ENCODE measurements at places on chromosomes 7 and 10. TPM values are rescaled to one million over a fixed set of nuclear protein-coding genes. Genes with fewer than 3 reads are reported as not detected.

The LAMB4 gene
- total RNA-seq, result 0.16 TPM

The LRRN3 gene
- 2.2 TPM for total RNA-seq

The NPY gene
- total RNA-seq, result not detected

The ERVW-1 gene
- 0.19 TPM for total RNA-seq

The CCL24 gene
- total RNA-seq, result not detected

The RHOBTB1 gene
- 46.5 TPM for total RNA-seq

GRCh38 chr10:46251857-46252847, 34.6 kb upstream of the ANTXRL start:
- no peak overlapping the region for H3K27ac ChIP-seq
- no peaks in the 10 kb centered on the region for H3K4me1 ChIP-seq
- no peak for DNase-seq

GRCh38 chr7:77894574-77895091, 96.1 kb downstream of the PHTF2 start:
- H3K4me1 ChIP-seq, result no peaks in the 10 kb centered on the region
- no peak for DNase-seq
- H3K4me3 ChIP-seq, result no peak overlapping the region
- H3K27me3 ChIP-seq, result no peaks in the 10 kb centered on the region
- H3K36me3 ChIP-seq, result no peaks in the 10 kb centered on the region

DNA sequence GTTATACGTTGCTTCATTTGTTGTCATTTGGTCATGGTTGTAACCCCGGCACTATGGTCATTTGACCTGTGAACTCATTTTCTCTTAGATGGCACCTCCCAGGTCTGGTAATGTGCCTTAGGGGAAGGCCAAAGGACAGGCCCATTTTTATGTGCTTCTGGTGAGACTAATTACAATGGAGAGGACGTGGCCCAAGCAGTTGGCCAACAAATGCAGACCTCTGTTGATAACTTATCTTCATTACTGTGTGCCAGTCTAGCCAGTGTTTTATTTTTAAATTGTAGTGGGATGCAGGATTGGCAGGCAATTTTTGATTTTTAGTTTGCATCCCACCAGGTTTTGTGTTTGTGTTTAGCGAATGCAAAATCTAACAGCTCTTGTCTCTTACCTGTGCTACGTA, 321.5 kb upstream of the AKR1E2 start:
- DNase-seq, result no peak
- no peaks in the 10 kb centered on the region for H3K36me3 ChIP-seq
- no peaks in the 10 kb centered on the region for H3K4me1 ChIP-seq
- no peaks in the 10 kb centered on the region for H3K27me3 ChIP-seq
- H3K4me3 ChIP-seq, result no peak overlapping the region
- H3K27ac ChIP-seq, result no peak overlapping the region

DNA sequence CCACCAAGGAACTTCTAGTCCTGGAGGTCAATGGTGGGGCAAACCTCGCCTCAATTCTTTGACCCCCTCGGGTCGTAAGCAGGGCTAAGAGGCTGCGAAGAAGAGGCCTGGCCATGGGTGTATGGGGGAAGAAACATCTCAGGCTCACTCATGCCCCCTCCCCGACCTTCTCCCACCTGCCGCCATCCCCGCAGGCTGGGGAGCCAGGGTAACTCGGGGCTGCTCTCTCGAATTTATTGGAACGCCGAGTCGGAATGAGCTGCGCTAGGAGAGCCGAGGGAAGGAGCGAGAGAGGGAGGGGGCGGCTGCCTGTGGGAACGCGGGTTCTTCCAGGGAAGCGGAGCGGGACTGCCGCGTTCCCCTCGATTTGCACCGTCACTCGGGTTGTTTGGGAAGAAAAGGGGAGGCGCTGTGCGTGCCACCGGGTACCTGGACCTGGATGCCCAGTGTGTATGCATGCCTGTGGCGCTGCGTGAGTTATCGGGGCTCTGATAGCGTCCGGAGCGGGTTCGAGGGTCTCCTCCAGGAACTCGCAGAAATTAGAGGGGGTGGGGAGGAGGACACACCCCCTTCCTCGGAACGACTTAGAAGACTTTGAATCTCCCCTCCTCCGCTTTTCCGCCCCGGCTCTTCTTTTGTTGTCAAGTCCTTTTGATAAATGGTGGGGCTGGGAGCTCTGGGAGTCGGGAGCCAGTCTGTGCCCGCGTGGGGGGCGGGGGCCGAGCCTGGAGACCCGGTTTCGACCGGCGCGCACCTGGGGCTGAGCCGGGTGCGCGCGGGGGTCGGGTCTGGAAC, 1.8 kb upstream of the ZNF503 start:
- DNase-seq, result no peak
- peak overlapping the region; percentile 89 for H3K4me3 ChIP-seq
- H3K4me1 ChIP-seq, result peaks cover 27% of the 10 kb centered on the region
- no peaks in the 10 kb centered on the region for H3K36me3 ChIP-seq
- peak overlapping the region; percentile 13 for H3K27ac ChIP-seq

GRCh38 chr7:1886361-1887064, 216.4 kb downstream of the ELFN1 start:
- H3K36me3 ChIP-seq, result no peaks in the 10 kb centered on the region
- DNase-seq, result no peak
- no peaks in the 10 kb centered on the region for H3K27me3 ChIP-seq

DNA sequence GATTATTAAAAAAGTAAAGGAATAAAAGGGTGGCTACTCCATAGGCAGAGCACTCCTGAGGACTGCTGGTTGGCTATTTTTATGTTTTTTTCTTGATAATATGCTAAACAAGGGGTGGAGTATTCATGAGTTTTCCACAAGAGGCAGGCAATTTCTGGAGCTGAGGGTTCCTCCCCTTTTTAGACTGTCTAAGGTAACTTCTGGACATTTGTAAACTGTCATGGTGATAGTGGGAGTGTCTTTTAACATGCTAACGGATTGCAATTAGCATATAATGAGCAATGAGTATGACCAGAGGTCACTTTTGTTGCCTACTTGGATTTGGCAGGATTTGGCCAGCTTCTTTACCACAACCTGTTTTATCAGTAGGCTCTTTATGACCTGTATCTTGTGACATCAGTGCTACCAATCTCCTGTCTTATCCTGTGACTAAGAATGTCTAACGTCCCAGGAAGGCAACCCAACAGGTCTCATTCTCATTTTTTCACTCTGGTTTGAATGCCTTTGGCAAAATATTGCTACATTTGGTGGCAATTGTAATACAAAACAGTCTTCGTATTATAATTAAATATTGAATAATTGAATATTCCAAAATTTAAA, 587.8 kb upstream of the POM121L12 start:
- no peaks in the 10 kb centered on the region for H3K36me3 ChIP-seq
- H3K4me3 ChIP-seq, result no peak overlapping the region
- no peaks in the 10 kb centered on the region for H3K4me1 ChIP-seq
- H3K27ac ChIP-seq, result no peak overlapping the region
- no peaks in the 10 kb centered on the region for H3K27me3 ChIP-seq

GRCh38 chr7:106538638-106539037, 122.3 kb downstream of the CCDC71L start:
- no peaks in the 10 kb centered on the region for H3K27me3 ChIP-seq
- H3K27ac ChIP-seq, result no peak overlapping the region
- peaks cover 3% of the 10 kb centered on the region for H3K4me1 ChIP-seq
- no peaks in the 10 kb centered on the region for H3K36me3 ChIP-seq

DNA sequence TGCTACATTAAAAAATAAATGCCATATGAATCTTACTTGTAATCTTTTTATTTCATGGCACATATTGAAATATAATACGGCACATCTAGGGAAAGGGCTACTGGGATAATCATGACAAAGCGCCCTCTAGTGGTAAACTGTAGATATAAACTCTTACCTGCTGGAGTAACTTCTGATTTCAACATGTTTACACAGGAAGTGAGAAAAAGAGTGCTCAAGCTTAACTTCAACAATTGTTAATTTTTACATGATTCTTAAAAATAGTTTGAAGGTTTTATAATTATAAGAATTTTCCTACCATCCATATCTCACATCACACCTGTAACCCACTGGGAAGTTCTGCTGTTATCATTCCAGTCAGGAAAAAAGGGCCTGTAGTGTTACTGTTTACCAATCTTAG, 2.0 kb upstream of the HEPACAM2 start:
- H3K4me3 ChIP-seq, result no peak overlapping the region
- H3K36me3 ChIP-seq, result no peaks in the 10 kb centered on the region
- peak; percentile 31 for DNase-seq
- H3K27ac ChIP-seq, result no peak overlapping the region
- peaks cover 3% of the 10 kb centered on the region for H3K4me1 ChIP-seq

DNA sequence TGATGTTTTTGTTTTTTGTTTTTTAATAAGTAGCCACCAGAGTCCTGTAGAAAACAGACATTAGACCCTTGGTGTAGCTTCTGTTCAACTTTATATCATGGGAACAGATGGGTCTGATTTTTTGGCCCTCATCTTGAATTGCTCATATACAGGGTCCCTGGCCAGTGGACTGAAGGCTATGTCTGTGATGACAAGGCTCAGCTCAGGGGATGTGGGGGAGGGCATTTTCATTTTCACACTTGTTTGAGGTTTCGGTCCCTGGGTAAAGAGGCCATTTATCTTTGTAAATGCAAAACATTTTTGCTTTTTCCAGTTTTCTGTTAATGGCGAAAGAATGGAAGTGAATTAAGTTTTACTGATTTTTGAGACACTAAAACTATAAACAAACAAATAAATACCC, 257.6 kb upstream of the PHYHIPL start:
- H3K27me3 ChIP-seq, result no peaks in the 10 kb centered on the region
- no peaks in the 10 kb centered on the region for H3K36me3 ChIP-seq
- no peak overlapping the region for H3K27ac ChIP-seq
- H3K4me1 ChIP-seq, result peaks cover 20% of the 10 kb centered on the region
- no peak for DNase-seq

- H3K4me3 ChIP-seq, result no peak overlapping the region
- no peaks in the 10 kb centered on the region for H3K4me1 ChIP-seq
- no peak overlapping the region for H3K27ac ChIP-seq
- no peak for DNase-seq
Measured at GRCh38 chr10:74255214-74255613, 104.2 kb downstream of the ADK start.

DNA sequence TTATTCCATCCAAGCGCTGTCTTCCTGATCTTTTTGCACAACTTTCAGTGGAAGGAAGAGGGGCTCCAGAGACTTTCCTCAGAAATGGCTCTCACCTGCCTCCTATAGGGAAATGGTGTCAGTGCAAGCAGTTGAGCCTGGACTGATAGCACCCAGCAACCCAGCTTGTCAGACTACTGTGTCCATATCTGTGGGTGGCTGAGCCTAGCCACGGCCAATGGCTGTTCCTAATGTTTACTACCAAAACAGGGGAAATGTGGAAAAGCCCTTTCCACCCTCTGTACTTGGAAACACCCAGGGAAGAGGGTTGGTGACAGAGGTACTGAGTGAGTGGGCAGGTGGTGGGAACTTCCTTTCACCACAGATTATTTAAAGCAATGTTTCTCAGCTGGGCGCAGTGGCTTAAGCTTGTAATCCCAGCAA, 4.3 kb upstream of the YKT6 start:
- H3K4me1 ChIP-seq, result peaks cover 4% of the 10 kb centered on the region
- peaks cover 4% of the 10 kb centered on the region for H3K27me3 ChIP-seq
- H3K27ac ChIP-seq, result no peak overlapping the region
- no peak for DNase-seq
- no peaks in the 10 kb centered on the region for H3K36me3 ChIP-seq
- H3K4me3 ChIP-seq, result no peak overlapping the region

GRCh38 chr7:14959339-14959738, 56.8 kb upstream of the DGKB start:
- DNase-seq, result no peak
- no peaks in the 10 kb centered on the region for H3K4me1 ChIP-seq
- H3K27me3 ChIP-seq, result no peaks in the 10 kb centered on the region
- H3K27ac ChIP-seq, result no peak overlapping the region
- H3K4me3 ChIP-seq, result no peak overlapping the region

DNA sequence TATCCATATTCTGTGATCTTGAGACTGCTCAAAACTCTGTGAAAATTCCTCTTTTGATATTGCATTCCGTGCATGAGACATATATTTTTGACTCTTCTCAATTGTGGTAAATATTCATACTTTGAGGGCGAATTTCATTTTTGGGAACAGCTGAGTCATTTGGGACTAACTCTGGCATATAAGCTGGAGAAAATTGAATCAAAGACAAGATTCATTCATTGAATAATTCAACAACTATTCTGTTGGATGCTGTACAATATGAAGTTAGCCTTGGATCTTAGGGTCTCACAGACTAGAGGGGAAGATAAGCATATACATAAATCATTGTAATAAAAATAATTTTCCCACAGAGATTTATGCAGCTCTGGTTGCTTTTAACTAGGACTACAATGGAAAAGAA, 183.2 kb upstream of the NEBL start:
- H3K36me3 ChIP-seq, result no peaks in the 10 kb centered on the region
- no peak overlapping the region for H3K27ac ChIP-seq
- H3K4me3 ChIP-seq, result no peak overlapping the region
- H3K27me3 ChIP-seq, result peaks cover 7% of the 10 kb centered on the region

GRCh38 chr10:49620841-49621378, 7.1 kb downstream of the CHAT start:
- DNase-seq, result no peak
- H3K36me3 ChIP-seq, result no peaks in the 10 kb centered on the region
- H3K4me3 ChIP-seq, result no peak overlapping the region
- H3K27ac ChIP-seq, result no peak overlapping the region

- DNase-seq, result peak; percentile 66
- no peaks in the 10 kb centered on the region for H3K36me3 ChIP-seq
- H3K27ac ChIP-seq, result no peak overlapping the region
- peaks cover 87% of the 10 kb centered on the region for H3K27me3 ChIP-seq
- peaks cover 8% of the 10 kb centered on the region for H3K4me1 ChIP-seq
Measured at GRCh38 chr7:128362670-128363069, 1.2 kb upstream of the PRRT4 start.

DNA sequence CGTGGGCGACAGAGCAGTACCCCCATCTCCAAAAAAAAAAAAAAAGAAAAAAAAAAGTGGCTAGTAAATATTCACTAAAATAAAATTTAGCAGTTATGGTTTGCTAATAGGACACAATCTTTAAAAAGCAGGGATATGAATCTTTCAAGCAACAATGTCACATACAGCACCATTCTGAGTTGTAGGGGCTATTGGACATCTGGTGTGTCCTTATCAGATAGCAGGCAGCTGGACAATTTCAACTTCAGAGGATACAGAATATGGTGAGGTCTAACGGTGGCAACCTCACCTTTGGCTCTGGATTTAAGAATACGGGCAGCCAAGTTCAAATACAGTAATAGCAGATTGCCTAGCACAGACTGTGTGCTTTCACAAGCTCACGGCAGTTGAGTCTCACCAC, 51.1 kb downstream of the SLC37A3 start:
- peaks cover 11% of the 10 kb centered on the region for H3K4me1 ChIP-seq
- no peaks in the 10 kb centered on the region for H3K27me3 ChIP-seq
- no peak overlapping the region for H3K27ac ChIP-seq
- no peak overlapping the region for H3K4me3 ChIP-seq

GRCh38 chr10:33005322-33006301, 47.6 kb upstream of the ITGB1 start:
- H3K27ac ChIP-seq, result peak overlapping the region; percentile 97
- H3K27me3 ChIP-seq, result no peaks in the 10 kb centered on the region
- H3K4me3 ChIP-seq, result peak overlapping the region; percentile 47
